PC-9 (cell line): ENCODE measurements at places on chromosomes 6 and 20. TPM values are rescaled to one million over a fixed set of nuclear protein-coding genes. Genes with fewer than 3 reads are reported as not detected.
A peak's percentile ranks its signal among the peaks of the same experiment; 100 is the strongest.

GRCh38 chr6:157881342-157881741, 58.3 kb downstream of the SNX9 start:
- no peaks in the 10 kb centered on the region for H3K4me1 ChIP-seq
- no peak overlapping the region for H3K4me3 ChIP-seq
- H3K27ac ChIP-seq, result no peak overlapping the region

DNA sequence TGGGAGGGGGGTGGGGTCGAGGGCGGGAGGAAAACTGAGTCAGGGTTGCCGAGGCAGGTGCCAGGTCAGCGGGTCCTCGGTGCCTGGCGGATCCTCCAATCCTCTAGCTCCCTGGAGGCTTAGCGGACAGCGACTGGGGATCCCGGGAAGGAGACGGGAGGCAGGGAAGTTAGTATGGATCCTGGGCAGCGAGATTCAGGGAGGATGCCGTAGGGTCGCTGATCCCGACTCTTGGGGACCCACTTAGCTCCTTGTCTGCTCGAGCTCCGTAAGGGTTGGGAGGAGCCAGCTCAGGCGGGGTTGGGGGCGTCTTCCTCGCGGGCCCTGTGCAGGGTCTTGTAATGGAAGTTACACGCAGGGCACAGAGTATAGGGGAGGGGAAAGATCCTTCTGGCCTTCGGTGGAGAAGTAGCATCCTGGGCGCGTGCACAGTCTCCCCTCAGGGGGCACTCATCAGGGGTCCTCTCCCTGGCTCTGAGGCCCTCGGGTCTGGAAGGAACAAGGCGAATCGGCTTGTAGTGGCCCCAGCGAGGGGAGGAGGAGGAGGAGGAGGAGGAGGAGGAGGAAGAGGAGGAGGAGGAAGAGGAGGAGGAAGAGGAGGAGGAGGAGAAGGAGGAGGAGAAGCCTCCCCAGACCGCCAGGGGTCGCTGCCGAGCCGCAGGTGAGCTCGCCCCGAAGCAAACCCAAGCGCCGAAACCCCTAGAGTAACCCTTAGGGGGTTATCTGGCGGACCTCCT, 6.4 kb upstream of the SLC12A5 start:
- H3K36me3 ChIP-seq, result no peaks in the 10 kb centered on the region
- H3K27ac ChIP-seq, result no peak overlapping the region
- H3K4me1 ChIP-seq, result no peaks in the 10 kb centered on the region
- DNase-seq, result no peak

GRCh38 chr20:46807998-46808397, 86.6 kb upstream of the EYA2 start:
- H3K36me3 ChIP-seq, result no peaks in the 10 kb centered on the region
- no peaks in the 10 kb centered on the region for H3K27me3 ChIP-seq
- 0 out of 2 replicates have a peak, but pooled peaks cover 3% of the 10 kb centered on the region for H3K4me1 ChIP-seq
- H3K4me3 ChIP-seq, result no peak overlapping the region

GRCh38 chr20:47481330-47482216, 20.1 kb upstream of the NCOA3 start:
- no peak overlapping the region for H3K4me3 ChIP-seq
- H3K27ac ChIP-seq, result no peak overlapping the region
- no peaks in the 10 kb centered on the region for H3K27me3 ChIP-seq
- no peak for DNase-seq
- no peaks in the 10 kb centered on the region for H3K36me3 ChIP-seq

DNA sequence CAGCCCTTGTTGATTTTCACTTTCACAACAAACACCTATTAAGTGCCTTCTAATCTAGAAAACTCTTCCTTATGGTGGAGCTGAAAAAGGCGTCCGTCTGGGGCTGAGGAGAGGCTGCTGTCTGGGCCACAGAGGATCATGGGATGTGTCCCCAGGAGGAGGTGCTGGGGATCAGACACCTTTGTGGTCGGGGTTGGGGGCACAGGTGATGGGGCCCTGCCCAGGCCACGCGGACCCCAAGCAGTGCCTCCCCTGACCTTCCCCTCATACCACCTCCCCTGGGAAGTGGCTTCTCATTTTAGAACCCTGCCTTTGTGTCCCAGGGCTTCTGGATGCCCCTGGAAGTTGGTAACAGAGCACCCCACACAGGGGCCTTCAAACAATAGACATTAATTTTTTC, 41.1 kb downstream of the SUN5 start:
- no peak for DNase-seq
- no peak overlapping the region for H3K4me3 ChIP-seq
- no peaks in the 10 kb centered on the region for H3K36me3 ChIP-seq
- no peak overlapping the region for H3K27ac ChIP-seq
- no peaks in the 10 kb centered on the region for H3K4me1 ChIP-seq

DNA sequence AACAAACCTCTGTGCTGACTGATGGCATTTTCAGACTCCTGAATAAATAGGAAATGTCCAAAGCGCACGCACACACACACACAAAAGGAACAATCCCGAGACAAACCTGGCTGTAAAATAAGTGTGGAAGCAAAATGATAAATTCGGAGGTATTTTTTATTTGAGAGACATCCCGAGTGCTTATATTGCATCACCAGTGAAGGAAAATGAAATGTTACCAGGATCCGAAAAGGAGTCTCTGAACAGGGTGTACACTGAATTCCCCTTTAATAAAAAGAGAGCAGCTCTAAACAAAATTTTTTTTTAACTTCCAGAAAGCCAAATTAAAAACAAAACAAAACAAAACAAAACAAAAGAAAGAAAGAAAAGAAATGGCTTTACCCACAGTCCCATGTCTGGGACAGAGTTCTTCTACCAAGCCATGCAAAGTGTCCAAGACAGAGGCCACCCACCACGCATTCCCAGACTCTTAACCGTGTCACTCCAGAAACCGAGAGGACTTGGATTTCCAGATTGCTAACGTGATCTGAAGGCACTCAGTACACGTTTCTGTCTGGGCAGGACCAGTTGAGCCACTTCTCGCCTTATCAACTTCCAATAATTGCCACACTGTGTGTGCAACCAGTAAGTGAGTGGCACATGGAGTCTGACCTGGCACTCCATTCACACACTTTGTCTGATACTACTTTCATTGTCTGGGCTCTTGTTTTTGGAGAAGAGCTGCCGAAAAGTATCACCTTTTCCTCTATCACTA, 817 bp downstream of the ME1 start:
- DNase-seq, result peak; percentile 44
- H3K27ac ChIP-seq, result peak overlapping the region; percentile 92
- H3K27me3 ChIP-seq, result no peaks in the 10 kb centered on the region

The NPEPL1 gene
- 24.0 and 36.9 TPM in 2 replicates for total RNA-seq

The RSPO4 gene
- not detected in 2 replicates for total RNA-seq
